NCI-H460 (cell line): ENCODE measurements at places on chromosomes 16 and 17.
A peak's percentile ranks its signal among the peaks of the same experiment; 100 is the strongest.

GRCh38 chr17:69945698-69946185, 129.3 kb upstream of the KCNJ16 start:
- no peak for DNase-seq

GRCh38 chr16:27924411-27925118, 138.9 kb downstream of the GSG1L start:
- DNase-seq = no peak

GRCh38 chr16:15966420-15966819, 17.0 kb downstream of the ABCC1 start:
- no peak for DNase-seq

DNA sequence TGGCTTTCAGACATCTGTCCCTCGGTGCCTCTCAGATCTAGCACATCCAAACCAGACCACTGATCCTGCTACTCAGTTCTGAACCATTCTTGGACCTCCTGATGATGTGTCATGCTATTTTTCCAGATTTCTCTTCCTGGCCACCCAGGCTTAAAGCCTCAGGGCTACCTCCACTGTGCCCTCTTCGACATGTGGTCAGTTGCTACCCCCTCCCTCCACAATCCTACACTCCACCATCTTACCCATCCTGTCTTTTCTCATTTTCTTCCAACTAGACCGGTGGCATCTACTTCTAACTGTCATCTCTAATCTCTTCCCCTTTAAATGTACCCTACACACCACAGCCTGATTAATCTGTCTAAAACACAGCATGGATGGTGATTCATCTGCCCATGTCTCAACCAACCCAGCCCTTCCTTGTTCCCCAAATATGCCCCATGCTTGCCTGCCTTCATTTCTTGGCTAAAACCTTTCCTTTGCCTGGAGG, 478.6 kb downstream of the SLC39A11 start:
- DNase-seq = no peak

DNA sequence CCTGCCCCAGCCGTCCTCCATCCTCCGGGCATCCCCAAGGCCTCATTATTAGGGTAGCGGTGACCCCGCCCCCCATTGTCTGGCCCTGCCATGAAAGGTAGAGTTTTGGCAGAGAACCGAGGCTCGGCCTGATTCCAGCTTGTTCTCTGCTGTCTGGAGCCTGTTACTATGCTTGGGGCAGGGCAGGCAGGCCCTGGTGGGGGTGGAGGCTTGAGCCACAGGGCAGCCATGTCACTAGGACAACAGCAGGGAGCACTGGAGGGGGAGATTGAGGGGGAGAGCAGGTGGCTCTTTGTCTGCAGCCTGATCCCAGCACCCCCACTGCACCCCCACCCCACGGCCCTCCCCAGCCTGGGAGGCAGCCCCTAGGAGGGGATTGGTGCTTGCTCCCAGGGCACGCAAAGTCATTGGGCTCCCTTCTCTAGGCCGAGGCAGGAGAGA, 15.4 kb downstream of the RHBDL3 start:
- DNase-seq = no peak

GRCh38 chr17:7174603-7175326, 4.4 kb downstream of the ASGR1 start:
- DNase-seq = no peak

DNA sequence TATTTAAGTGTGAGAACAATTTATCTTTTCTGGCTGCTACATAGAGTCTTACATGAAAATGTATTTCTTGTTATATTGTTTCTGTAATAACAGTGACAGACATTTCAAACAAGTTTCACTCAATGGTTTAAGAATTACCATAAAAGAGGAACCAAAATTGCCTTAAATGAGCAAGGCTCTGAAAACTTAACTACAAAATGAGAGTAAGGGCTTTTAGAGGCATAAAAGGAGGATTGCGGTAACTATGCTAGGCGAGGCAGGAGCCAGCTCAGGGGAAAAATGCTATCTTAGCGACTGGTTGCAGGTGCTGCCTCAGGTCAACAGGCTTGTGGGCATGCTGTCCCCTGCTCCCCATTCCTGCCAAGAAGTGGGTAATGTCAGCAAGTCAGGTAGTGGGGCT, 81.7 kb upstream of the MSI2 start:
- no peak for DNase-seq

DNA sequence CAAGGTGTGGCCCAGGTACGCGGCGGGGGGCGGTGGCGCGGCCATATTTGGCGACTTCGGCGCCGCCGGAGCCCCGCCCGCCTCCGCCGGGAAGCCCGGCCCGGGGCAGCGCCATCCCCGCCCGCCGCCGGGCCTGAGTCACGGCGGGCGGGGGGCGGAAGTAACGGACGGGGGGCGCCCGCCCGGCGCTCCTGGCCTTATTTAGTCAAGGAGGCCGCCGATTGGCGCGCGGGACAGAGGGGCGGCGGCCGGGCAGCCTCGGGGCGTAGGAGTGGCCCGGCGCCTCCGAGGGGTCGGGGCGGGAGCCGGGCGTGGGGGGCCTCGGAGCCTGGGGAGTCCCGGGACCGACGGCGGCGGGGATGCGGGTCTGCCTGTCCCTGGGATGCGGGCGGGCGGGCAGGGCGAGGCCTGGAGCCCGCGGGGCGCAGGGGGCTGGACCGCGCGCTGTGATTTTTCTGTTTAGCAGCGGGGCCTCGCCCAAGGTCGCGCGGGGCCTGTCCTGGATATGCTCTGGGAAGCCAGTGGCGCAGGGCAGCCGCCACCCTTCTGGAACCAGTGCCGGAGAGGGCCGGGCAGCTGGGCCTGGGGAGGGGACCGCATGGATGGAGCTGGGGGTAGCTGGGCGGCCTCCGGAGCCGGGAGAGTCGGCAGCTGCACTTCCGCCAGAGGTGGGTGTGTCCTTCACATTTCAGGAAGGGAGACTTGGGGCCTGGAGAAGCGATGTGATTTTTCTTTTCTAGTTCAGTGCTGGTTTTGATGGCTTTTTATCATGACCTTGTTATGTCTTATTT, 2.3 kb upstream of the ACTG1 start:
- DNase-seq = no peak

- no peak for DNase-seq
These were observed 2.1 kb downstream of the COL1A1 start for GRCh38 chr17:50199211-50199802.

- DNase-seq = no peak
These were observed 30.8 kb downstream of the SREBF1 start for GRCh38 chr17:17806035-17806434.

GRCh38 chr17:72259922-72260321, 139.1 kb downstream of the SOX9 start:
- no peak for DNase-seq

DNA sequence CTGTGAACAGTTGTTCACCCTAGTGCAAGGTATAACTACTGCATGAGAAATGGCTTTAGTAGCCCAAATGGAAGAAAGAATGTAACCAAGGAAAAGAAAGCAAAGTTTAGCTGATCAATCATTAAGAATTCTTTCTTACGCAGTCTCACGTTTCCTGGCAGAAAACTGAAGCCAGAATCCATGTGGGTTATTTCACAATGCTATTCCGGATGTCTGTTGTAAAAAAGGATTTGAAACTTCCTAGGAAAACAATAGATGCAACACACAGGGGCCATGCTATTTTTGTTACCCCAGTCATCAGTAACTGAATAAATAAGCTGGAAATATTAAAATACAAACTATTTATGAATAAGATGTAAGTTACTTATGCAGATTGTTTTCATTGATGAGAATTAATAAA, 802.5 kb downstream of the CDH8 start:
- DNase-seq = no peak

DNA sequence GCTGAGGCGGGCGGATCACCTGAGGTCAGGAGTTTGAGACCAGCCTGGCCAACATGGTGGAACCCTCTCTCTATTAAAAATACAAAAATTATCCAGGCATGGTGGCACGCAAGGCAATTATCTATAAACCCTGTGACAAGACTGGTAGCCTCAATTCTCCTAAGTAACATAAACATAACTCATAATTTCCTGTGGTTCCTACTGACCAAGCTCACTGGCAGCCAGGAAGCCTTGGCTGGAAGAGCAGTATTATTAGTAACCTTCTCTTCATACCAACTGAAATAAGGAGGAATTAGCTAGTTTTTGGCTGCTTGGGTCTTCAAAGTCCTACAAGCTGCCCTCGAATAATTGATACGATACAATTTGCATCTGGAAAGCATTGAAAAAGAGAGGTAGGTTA, 31.6 kb upstream of the LRRC37A3 start:
- DNase-seq = no peak

DNA sequence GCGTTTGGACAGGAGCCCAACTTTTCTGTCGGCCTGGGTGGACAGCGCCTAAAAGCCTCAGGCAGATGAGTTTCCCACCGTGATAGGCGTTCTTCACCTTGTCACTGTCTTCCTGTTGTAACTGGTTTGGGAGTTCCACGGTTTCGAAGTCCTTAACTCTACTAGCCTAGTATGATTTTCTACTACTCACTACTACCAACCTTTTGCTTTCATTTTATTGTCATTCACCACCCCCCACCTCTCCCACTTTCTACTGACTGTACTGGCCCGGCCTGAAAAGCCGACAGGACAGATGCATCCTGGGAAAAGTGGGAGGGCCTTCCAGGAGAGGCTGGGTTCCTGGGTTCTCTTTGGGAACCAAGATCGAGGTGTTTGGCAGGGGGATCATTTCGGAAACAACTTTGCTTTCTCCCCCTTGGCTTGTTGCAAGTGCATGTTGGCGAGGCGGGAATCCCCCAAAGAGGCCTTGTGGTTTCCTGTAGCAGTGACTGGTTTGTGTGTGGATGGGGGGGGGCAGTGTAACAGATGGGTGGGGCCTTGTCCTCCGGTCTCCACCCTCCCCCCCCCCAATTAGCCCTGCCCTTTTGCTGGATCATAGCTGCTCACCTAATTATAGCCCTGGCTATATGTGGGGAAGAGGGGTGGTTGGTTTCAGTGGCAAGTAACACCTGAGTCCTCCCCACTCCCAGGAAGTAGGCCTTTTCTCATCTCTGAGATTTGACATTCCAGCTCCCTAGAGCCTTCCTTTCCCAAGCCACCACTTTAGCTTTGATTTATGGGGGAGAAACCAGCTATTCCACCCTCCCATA, 1.4 kb downstream of the EIF5A start:
- DNase-seq = peak; percentile 74

- no peak for DNase-seq
These were observed 2.2 kb downstream of the ACBD4 start for GRCh38 chr17:45137561-45138305.

DNA sequence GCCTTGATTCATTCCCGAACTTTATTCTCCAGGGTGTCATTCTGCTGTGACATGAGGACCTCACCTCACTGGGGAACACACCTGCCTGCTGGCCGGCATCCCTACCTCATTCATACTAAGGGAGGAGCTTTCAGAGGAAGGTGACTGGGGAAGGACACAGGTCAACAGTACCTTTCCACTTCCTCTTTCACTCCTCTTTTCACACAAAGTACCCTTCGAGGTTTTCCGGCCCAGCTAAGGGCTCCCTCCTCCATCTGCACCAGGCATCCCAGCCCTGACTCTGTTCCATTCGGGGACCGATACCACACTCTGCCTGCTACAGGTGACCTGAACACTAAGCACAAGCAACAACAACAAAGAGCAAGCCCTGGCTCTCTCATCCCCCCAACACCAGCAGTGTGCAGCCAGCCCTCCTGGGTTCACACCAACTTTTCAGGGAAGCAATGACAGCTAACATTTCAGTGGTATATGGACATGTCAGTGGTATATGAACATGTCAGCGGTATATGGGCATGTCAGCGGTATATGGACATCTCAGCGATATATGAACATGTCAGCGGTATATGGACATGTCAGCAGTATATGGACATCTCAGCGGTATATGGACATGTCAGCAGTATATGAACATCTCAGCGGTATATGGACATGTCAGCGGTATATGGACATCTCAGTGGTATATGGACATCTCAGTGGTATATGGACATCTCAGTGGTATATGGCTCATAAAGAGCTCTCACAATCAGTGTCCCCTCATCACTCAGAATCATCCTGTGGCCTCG, 16.0 kb downstream of the TRIM25 start:
- DNase-seq = no peak

DNA sequence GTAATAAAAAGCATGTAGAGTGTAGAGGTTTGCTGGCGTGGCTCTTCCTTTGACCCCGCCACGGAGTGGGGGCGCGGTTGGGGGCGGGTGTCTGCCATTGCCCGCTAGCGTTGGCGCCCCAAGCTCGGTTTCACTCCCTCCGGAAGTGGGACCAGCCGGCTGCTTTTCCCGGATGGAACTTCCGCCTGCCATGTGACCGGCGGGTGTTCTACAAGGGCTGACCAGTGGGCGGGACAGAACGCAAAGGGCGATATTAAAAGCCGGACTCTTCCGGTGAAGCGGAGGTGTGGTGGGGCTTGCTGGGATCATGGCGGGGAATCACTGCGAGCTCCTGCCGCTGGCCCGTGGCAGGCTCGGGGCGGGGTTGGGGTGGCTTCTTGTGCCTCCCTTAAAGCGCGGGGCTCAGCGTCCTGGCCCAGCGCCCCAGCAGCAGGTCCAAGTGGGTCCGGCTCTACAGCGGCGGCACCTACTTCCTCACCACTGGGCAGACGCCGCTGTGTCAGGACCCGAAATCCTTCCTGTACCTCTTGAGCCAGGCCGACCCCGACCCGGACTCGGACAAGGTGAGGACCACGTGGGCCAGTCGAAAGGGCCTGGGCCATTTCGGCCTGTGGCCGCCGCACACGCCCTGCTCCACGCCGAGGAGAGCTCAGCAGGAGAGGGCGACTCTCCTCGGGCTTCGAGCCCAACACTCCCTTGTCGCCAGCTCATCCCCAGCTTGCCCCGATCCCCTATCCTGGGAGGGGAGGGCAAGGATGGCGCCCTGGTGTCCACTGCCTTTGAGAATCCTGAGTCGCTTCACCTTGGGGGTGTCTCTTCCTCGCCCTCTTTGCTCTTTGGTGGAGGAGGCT, 65.6 kb downstream of the PDPK1 start:
- peak; percentile 96 for DNase-seq

DNA sequence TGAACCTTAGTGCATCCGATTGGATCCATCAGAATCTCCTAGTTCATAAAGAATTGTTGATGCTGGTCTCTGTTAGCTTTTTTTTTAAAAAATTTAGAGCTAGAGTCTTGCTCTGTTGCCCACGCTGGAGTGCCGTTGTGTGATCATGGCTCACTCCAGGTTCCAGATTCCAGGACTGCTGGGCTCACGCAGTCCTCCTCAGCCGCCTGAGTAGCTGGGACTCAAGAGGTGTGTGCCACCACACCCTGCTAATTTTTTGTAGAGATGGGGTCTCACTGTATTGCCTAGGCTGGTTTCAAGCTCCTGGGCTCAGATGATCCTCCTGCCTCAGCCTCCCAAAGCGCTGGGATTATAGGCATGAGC, 8.0 kb downstream of the TCF25 start:
- DNase-seq = no peak

- no peak for DNase-seq
These were observed 63.0 kb downstream of the PPM1E start for GRCh38 chr17:58818654-58819053.

DNA sequence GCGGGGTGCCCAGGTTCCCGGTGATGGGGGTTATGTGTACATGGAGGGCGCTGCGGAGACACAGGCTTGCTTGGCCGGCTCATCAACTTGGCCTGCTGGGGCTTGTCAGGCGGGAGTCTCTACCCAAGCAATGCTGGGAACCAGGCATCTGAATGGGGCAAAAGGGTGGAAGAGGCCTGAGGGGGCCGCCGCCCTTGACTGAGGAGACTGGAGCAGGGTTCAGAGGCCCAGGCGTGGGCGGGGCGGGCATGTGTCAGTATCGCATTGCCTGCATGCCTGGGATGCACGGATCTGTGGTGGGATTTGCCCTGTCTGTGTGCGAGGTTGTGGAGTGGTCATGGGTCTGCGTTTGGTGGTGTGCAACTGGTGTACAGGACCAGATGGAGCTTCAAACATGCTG, 21.1 kb downstream of the ARHGAP23 start:
- DNase-seq = no peak
